Metanephros (tissue), 2 donors: ENCODE measurements at places on chromosomes 5 and 9. TPM values are rescaled to one million over a fixed set of nuclear protein-coding genes. Genes with fewer than 3 reads are reported as not detected.

COL23A1 gene
- total RNA-seq, result 7.5 TPM

PCDHGB7 gene
- total RNA-seq, result 15.8 TPM

KCNIP1 gene
- 4.7 TPM for total RNA-seq

SHROOM1 gene
- total RNA-seq, result 26.8 TPM

PCDHB2 gene
- 6.2 TPM for total RNA-seq

BRINP1 gene
- 6.7 TPM for total RNA-seq
